ENCODE measurements at places on chromosomes 11 and 22.

DNA sequence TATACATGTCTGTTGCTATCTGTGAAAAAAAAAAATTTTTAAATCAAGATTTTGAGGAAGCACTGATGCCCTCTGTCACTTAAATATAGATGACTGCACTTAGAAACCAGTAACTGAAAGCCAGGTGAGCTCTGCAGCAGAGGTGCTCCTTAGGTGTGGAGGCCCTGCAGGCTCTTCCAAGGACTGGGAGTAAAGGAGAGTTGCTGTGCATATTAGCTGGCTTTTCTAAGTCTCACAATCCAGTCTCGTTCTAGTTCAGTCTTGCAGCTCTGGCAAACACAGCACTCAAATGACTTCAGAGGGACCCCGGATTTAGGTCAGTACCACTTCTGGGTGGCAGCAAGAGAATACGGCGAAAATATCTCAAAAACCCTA lies 61.0 kb downstream of the LARGE2 start:
- no peak for DNase-seq

DNA sequence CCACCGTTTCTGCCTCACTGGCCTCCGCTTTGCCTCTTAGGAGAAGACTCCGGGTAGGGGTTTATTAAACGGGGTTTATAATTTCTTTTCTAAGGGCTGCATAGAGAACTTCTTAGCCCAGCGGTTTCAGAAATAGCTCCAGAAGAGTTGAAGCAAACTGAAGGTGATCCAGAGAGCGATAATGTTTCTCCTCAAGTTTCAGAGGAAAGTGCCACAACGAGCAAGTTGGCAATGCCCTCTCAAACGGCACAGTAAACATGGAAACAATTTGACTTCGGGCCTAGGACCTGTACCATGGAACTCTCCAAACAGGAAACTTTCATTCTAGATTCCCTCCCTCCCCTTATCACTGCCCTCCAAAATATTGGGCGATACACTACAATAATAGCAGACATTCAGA lies 1.0 kb downstream of the ADSL start:
- DNase-seq: no peak

DNA sequence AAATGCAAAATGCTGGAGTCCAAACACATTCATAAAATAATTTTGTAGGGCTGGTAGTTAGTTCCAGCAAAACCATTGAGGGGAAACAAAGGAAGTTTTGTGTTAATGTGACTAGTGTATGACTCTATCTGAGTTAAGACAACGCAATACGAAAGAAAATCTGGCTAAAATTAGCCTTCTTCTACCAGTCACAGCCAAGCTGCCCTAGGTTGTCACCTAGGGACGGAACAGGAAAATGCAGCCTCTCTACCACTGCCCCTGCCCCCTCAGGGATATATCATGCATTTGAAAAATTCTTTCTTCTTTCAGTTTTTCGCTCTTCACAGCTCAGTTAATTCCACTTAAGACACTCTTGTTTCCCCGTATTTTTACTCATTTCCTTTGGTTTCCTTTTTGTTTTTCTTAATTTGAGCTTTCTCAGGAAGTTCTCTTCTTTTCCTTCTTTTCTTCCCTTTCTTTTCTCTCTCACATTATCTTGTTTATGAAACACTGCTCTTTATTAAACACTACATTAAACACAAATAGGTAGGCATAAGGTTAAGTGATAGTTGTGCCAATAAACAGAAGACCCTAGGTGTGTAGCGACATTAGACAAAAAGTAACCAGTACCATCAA lies 30.6 kb downstream of the KIRREL3 start:
- DNase-seq: no peak

- DNase-seq: no peak
Measured at GRCh38 chr11:77126156-77126775, 1.8 kb upstream of the MYO7A start.

- no peak for DNase-seq
Measured at GRCh38 chr11:70614034-70614681, 215.8 kb downstream of the CTTN start.

GRCh38 chr11:107836851-107837250 lies 21.7 kb downstream of the SLC35F2 start:
- no peak for DNase-seq

DNA sequence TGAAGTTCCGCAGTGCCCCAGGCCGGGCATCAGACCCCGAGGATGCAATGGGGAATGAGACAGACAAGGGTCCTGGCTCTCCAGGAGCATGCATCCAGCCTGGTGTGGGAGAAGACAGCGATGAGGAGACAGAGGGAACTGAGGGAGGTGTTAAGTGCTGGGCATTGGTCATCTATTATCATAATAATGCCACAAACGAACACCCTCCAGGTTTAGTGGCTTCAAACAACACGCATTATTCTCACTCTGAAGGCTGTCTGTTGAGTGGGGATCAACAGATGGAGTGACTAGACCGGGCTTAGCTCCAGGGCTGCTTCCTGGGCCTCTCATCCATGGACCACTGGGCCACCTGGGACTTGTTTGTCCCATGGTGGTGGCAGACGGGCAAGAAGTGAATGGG lies 48.6 kb downstream of the MCM5 start:
- no peak for DNase-seq

GRCh38 chr22:21652547-21653545 lies 10.7 kb downstream of the SDF2L1 start:
- no peak for DNase-seq

DNA sequence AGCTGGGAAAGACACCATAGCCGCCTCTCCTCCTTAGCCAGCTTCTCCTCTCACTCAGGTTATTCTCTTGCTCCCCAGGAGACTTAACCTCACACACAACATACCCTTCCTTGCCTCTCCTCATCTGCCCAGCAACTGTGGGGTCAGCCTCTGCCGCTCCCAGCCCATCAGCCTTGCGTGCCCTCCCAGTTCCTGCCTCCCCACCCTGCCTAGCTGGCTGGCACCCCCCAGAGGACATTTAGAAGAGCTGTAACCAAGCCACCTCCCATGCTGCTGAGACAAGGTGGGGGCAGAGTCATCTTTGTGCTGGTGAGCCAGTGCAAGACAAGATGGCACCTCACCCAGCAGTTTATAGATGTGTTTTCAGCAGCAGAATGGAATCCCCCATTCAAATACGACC lies 38.2 kb downstream of the TOM1 start:
- no peak for DNase-seq

- DNase-seq: no peak
Measured at GRCh38 chr11:17572791-17573460, 25.9 kb downstream of the OTOG start.

- DNase-seq: no peak
Measured at GRCh38 chr11:18071098-18071705, 25.1 kb upstream of the TPH1 start.

DNA sequence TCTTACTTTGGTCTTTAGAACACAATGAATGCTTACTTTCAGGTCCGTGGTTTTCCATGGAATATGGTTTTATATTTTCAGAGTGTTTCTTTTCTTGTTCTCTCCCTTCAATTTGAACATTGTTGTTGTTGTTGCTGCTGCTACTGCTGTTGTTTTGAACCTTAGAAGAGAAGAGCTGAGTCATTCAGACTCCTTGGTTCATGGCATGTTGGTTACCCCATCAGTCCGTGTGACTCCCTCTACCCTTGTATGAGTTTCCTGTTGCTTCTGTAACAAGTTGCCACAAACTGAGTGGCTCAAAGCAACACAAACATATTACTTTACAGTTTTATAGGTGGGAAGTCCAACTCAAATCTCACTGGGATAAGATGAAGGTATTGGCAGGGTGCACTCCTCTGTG lies 511.0 kb downstream of the INSC start:
- DNase-seq: no peak

DNA sequence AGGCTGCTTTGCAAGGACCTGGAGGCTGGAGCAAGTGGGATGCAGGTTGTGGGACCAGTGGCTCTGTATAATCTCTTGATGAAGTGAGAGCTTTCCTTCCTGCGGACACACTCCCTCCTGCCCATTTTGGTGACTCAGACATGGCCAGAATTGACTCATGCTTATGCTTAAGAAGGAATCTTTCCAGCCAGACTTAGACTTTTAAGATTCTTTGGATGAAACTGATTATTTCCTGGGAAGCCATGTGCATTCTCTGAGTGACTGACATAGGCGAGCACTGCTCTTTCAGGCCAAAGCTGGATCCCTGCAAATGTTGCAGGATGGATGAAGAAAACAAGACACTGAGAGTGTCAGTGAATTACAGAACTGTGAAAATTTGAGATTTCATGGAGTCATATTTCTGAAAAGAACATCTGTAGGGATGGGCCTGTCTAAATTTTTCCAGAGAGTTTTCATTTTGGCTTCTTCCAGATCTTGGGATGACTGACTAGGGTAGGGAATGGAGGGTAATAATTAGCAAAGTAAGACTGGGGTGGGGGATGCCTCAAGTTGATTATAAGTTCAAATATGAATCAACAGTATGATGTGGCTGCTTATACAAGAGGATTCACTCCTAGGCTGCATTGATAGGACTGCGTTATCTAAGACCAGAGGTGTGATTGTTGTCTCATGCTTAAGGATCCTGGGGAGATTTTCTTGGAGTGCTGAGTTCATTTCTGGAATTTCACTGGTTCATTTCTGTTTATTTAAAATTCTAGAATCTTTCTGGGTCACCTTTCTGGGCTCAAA lies 195.8 kb downstream of the HIPK3 start:
- no peak for DNase-seq

DNA sequence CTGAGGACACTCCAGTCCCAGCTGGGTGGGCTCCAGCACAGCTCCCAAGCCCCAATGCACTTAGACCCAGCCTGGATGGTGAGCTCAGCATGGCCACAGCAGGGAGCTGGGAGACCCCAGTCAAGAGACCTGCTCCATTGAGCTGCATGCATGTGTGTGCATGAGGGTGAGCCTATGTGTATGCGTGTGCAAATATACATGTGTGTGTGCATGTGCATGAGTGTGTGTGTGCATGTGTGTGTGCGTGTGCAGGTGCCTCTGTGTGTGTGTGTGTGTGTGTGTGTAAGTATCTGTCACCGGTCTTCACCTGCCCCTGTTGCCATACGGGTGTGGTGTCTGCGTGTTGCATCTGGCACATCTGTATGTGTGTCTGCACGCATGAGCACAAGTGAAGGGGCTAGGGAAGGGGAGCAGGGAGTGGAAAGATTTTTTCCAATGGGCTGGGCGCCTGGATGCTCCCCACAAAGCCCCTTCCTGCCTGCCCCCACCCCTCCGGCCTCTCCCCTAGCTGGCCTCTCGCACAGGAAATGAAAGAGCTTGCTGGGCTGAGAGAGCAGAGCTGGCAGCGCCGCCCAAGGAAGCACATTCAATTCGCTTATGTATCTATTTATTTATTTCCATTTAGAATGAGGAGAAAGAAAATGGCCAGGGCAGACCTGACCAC lies 4.1 kb downstream of the TSPAN32 start:
- no peak for DNase-seq

GRCh38 chr11:115625502-115625901 lies 121.3 kb upstream of the CADM1 start:
- no peak for DNase-seq

GRCh38 chr11:86632499-86633269 lies 39.7 kb downstream of the ME3 start:
- DNase-seq: no peak

DNA sequence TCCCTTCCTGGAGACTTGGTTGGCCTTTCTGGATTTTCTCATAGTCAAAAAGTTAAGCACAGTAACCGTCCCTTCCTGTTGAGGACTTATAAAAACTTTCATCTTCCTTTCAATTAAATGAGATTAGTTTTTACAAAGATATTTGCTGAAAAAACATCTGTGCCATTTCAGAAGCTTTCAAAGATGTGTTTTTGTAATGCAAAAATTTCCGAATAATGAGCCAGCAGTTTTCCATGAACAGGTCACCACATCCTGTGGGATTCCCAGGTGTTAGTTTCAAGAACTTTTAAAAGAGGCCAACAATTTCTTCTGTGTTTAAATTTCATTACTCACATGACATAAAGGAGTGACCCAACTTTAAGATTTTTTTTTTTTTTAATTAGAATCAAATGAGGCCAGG lies 18.0 kb downstream of the NUP50 start:
- DNase-seq: no peak

GRCh38 chr11:69452206-69452987 lies 29.1 kb upstream of the LINC01488 start:
- no peak for DNase-seq

DNA sequence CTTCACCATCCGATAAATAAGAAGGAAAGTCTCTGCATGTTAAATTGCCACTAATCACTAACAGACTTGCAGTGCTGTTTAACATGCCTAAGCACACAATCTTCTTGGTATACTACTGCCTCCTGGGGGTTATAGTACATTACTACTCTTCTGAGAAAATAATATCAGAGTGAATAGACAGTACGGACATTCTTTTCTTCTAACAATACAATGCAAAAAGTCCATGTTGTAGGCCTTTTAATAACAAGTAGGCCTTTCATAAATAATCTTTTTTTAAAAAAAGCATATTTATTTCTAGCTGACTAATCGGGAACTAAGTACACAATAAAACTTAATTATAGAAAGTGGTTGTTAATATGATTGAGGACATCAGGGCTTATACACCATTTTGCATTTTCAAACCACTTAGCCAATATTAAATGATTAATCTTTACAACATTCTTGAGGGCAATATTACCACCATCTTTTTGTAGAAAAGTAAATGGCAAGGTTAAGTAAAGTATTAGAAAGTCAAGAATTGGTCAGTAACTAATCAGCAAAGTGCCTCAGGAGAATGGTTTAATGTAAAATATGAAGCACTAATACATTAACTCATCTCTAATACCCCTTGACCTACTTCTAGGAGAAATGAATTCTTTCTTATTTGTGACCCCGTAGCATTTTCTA lies 84.7 kb downstream of the TTC28 start:
- no peak for DNase-seq

DNA sequence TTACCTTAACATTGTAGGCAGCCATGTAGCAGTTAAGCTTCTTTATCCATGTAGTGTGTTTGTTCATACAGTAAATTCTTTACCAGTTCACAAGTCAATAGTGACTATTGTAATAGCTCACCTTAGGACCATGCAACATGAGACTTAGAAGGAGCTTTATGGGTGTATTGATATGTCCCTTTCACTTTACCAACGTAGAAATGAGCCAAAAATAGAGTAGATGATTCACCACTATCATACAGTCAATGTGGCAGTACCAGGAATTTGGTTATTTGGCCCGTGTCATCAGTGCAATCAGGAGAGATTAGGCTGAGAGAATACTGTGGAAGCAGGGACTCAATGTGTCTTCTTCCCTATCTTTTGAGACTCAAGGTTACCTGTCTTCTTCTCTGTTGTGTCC lies 4.7 kb downstream of the ZDHHC13 start:
- DNase-seq: no peak

All from activated T-helper 9 cell treated with anti-CD3 and anti-CD28 coated beads, Interleukin-2, amount 50 U/mL, for 16 hours (primary cell).